ENCODE measurements at places on chromosomes 13 and 19. TPM values are rescaled to one million over a fixed set of nuclear protein-coding genes. Genes with fewer than 3 reads are reported as not detected.

GRCh38 chr13:114008964-114009589, 35.2 kb upstream of the C13orf46 start:
- DNase-seq = no peak

DNA sequence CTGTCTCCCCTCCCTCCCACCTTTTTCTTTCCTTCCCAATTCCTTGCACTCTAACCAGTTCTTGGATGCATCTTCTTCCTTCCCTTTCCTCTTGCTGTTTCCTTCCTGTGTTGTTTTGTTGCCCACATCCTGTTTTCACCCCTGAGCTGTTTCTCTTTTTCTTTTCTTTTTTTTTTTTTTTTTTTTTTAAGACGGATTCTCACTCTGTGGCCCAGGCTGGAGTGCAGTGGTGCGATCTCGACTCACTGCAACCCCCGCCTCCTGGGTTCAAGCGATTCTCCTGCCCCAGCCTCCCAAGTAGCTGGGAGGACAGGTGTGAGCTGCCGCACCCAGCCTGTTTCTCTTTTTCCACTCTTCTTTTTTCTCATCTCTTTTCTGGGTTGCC, 6.9 kb downstream of the MYADM start:
- DNase-seq = no peak

- DNase-seq = no peak
Observed at GRCh38 chr13:75073786-75074185, 408.2 kb downstream of the TBC1D4 start.

DNA sequence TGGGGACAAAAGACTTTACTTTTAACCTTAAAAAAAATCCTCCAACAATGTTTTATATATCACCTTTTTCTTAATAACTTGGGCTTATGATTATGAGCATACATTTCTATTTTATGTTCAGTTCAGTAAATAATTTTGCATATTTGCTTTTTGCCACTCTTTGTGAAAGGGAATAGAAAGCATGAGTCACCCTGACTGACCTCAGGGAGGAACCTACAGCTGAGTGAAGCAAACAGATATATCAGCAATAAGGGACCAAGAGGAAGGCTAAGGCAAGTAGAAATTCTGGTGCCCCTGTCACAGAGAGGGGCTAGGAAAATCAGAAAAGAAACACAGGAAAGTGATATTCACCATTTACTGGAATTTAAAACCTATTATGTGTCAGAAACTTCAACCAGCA, 37.2 kb upstream of the SOHLH2 start:
- DNase-seq = peak; percentile 15

GRCh38 chr19:29565171-29565570, 39.4 kb downstream of the VSTM2B start:
- DNase-seq = no peak

DNA sequence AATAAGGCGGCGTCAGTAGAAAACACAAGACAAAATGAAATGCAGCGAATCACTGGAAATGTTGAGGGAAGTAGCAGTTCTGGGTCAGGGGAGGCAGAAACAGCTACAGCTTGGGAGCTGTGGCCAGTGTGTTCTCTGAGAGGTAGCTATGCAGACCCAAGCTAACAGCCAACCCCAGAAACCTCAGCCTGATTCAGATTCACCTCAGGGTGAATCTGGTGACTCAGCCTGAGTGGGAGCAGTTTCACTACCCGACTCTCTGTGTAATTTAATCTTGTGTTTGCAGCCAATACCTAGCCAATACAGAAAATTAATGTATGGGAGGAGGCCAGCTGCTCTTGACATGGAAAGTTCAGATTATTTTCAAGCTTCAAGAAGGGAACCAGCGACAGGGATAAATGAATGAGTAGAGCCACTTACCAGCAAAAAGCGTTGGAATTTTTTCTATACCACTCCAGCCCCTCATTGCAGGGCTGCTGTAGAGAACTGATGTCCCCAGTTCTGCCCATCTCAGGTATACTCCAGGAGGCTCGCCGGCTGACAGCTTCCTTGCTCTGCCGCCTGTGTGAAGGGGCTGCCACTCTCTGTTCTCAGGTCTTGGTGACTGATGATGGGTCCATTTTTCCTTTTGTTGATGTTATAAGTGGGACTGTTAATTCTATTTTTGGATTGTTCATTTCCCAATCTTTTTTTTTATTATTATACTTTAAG, 8.9 kb downstream of the IGFL3 start:
- DNase-seq = peak; percentile 61

GRCh38 chr19:29311191-29311790, 98.3 kb upstream of the UQCRFS1 start:
- DNase-seq = no peak

NLRP4 gene
- total RNA-seq = not detected

ZBTB32 gene
- not detected for total RNA-seq

- no peak for DNase-seq
Observed at GRCh38 chr19:33448159-33448516, 73.5 kb downstream of the PEPD start.

DNA sequence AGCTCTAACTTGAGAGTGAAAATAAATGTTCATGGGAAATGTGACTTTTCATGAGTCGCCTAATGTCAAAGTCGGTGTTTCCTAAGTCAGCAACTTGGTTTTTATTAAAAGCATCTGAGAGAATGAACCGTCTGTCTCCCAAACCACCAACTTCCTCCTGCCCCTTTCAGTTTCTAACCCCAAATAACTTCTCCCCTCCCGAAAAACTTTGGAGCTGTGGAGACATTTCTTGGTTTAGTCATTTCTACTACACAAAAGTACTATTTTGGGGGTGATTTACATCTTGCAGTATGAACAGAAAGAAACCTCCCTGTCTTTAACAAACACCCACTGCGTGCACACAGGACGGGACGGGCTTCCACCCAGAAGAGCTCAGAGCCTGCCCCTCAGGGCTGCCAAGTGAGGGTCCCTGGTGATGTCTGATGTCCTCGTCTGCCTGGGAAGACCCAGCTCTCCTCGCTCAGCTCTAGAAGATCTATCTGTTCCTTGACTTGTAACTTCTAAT, 65.0 kb downstream of the RASA3 start:
- peak; percentile 73 for DNase-seq

- DNase-seq = peak; percentile 15
Observed at GRCh38 chr13:49219647-49220035, 497 bp upstream of the MLNR start.

DNA sequence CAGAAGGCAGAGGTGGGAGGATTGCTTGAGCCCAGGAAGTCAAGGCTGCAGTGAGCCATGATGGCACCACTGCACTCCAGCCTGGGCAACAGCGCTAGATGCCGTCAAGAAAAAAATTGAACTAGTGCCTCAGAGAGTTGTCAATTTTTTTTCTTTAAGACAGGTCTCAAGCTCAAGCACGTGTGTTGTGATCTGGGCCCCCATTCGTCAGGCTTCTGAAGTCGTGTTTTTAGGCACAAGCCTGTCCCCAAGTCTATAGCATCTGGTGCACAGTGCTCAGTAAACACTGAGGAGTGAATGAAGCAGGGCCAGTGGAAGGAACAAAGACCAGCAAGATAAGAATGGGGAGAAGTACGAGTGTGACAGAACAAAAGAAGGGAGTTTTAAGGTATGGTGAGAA, 23.7 kb upstream of the LAMP1 start:
- DNase-seq = no peak
